ENCODE measurements at places on chromosomes 2 and 18. TPM values are rescaled to one million over a fixed set of nuclear protein-coding genes. Genes with fewer than 3 reads are reported as not detected.

DNA sequence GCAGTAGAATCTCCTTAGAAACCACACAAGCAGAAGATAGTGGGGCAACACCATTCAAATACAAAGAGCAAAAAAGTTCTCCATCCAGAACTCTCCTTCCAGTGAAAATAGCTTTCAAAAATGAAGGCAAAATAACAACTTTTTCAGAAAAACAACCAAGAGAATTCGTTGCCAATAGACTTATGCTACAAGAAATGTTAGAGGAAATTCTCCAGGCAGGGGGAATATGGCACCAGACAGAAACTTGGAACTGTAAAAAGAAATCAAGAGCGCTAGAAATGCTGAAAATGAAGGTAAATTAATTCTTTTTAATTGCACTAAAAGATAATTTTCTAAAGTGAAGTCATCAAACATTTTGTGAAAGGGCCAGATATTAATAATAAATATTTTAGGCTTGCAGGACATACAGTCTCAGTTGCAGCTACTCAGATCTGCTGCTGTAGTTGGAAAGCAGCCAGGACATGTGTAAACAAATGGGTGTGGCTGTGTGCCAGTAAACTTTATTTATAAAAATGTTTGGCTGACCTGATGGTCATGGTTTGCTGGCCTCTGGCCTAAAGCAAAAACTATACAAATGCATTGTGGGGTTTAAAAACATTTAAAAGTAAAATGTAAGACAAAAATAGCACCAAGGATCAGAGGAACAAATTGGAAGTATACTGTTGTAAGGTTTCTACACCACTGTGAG, 73.7 kb upstream of the TGFA start:
- no peaks in the 10 kb centered on the region for H3K27me3 ChIP-seq
- no peak overlapping the region for H3K27ac ChIP-seq
- no peak overlapping the region for H3K4me3 ChIP-seq
- DNase-seq, result peak; percentile 56
- H3K36me3 ChIP-seq, result no peaks in the 10 kb centered on the region
- H3K4me1 ChIP-seq, result no peaks in the 10 kb centered on the region

GRCh38 chr2:187989925-187990623, 301.6 kb upstream of the GULP1 start:
- H3K27me3 ChIP-seq, result no peaks in the 10 kb centered on the region
- H3K36me3 ChIP-seq, result no peaks in the 10 kb centered on the region
- no peak overlapping the region for H3K27ac ChIP-seq
- H3K4me1 ChIP-seq, result peaks cover 6% of the 10 kb centered on the region
- H3K4me3 ChIP-seq, result no peak overlapping the region

DNA sequence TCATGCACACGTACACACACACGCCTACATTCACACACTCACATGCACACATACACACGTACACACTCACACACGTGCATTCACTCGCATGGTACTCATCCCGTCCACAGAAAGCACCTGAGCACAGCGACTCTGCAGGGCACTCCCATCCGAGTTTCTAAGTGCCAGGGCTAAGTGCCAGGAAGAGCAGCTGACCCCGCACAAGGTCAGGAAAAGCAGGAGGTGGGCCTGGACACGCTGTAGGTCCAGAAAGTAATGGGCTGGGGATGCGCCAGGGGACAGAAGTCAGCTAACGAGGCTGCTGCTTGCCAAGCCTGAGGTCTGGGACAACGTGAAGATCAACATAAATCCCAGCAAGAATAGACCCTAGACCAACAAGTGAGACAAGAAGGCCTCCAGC, 15.8 kb downstream of the ADI1 start:
- H3K36me3 ChIP-seq, result peaks cover 10% of the 10 kb centered on the region
- DNase-seq, result no peak
- H3K27ac ChIP-seq, result no peak overlapping the region
- H3K4me1 ChIP-seq, result peaks cover 15% of the 10 kb centered on the region
- H3K27me3 ChIP-seq, result no peaks in the 10 kb centered on the region

MTCL1 gene
- 5.4 TPM for total RNA-seq

Measured in liver (tissue), 10 donors.